IMR-90 (cell line): ENCODE measurements at places on chromosomes 1 and 21. TPM values are rescaled to one million over a fixed set of nuclear protein-coding genes. Genes with fewer than 3 reads are reported as not detected.

DNA sequence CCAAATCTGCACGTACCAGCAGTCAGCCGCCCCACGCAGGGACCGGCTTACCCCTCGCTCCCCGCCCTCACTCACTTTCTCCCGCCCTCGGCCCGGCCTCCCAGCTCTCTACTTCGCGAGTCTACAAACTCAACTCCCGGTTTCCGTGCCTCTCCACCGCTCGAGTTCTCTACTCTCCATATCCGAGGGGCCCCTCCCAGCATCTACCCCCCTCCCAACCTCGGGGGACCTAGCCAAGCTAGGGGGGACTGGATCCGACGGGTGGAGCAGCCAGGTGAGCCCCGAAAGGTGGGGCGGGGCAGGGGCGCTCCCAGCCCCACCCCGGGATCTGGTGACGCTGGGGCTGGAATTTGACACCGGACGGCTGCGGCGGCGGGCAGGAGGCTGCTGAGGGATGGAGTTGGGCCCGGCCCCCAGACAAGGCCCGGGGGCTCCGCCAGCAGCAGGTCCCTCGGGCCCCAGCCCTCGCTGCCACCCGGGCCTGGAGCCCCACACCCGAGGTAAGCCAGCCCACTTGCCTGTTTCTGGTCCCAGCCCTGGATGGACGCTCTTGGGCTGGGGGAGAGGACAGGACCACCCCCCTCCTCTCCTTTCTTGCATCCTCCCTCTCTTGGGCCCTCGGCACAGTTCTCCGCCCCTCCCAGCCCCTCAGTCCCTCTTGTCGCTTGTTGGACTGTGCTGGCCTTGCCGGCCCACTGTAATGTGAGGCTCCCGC is at the start of gene ARTN:
ARTN (plus strand) TSS at position 416 of the 715 bp plus-strand sequence. CDS start 1,856 bp downstream, outside the sequence.
- peaks cover 10% of the 10 kb centered on the region for H3K4me1 ChIP-seq
- no peak for DNase-seq
- peaks cover 6% of the 10 kb centered on the region; the same call in 1 of the 2 replicates for H3K36me3 ChIP-seq
- no peak within 1 kb of the TSS for H3K27ac ChIP-seq

DNA sequence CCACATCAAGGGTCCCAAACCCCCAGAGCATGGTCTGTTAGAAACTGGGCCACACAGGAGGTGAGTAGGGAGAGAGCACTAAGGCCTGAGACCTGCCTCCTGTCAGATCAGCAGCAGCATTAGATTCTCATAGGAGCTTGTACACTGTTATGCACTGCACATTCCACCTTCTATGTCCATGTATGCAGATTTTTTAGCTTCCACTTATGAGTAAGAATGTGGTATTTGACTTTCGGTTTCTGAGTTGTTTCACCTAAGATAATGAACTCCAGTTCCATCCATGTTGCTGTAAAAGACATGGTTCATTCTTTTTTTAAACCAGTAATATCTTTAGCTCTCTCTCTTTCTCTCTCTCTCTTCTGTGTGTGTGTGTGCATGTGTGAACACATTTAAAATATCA is 663 bp upstream of the GBP6 start:
- no peak overlapping the region for H3K4me3 ChIP-seq
- H3K36me3 ChIP-seq = no peaks in the 10 kb centered on the region
- peak; percentile 1 for DNase-seq
- peaks cover 2% of the 10 kb centered on the region; the same call in 1 of the 2 replicates for H3K27me3 ChIP-seq

DNA sequence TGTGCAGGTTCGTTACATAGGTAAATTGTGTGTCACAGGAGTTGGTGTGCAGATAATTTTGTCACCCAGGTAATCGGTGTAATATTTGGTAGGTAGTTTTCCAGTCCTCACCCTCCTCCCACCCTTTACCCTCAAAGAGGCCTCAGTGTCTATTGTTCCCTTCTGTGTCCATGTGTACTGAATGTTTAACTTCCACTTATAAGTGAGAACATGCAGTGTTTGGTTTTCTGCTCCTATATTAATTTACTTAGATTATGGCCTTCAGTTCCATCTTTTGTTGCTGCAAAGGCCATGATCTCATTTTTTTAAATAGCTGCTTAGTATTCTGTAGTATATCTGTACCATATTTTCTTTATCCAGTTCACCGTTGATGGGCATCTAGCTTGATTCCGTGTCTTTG is 87.3 kb downstream of the RPS6KC1 start:
- H3K27ac ChIP-seq = no peak overlapping the region
- DNase-seq = no peak
- H3K4me3 ChIP-seq = no peak overlapping the region
- no peaks in the 10 kb centered on the region; the same call in 1 of the 2 replicates for H3K4me1 ChIP-seq
- no peaks in the 10 kb centered on the region for H3K36me3 ChIP-seq
- H3K27me3 ChIP-seq = no peaks in the 10 kb centered on the region

Gene FCAMR
- polyA plus RNA-seq = not detected in 2 replicates
